Inflammatory macrophage treated with lipopolysaccharide for 4 hours (primary cell): ENCODE measurements at places on chromosomes 13 and 19.

- DNase-seq = no peak
Measured at GRCh38 chr19:39737351-39737750, 478 bp downstream of the CLC start.

- no peak for DNase-seq
Measured at GRCh38 chr19:3481241-3482090, 1.1 kb upstream of the SMIM24 start.

- no peak for DNase-seq
Measured at GRCh38 chr13:26660766-26661165, 99.8 kb downstream of the GPR12 start.

- no peak for DNase-seq
Measured at GRCh38 chr13:20426766-20427448, 98.8 kb downstream of the CRYL1 start.

DNA sequence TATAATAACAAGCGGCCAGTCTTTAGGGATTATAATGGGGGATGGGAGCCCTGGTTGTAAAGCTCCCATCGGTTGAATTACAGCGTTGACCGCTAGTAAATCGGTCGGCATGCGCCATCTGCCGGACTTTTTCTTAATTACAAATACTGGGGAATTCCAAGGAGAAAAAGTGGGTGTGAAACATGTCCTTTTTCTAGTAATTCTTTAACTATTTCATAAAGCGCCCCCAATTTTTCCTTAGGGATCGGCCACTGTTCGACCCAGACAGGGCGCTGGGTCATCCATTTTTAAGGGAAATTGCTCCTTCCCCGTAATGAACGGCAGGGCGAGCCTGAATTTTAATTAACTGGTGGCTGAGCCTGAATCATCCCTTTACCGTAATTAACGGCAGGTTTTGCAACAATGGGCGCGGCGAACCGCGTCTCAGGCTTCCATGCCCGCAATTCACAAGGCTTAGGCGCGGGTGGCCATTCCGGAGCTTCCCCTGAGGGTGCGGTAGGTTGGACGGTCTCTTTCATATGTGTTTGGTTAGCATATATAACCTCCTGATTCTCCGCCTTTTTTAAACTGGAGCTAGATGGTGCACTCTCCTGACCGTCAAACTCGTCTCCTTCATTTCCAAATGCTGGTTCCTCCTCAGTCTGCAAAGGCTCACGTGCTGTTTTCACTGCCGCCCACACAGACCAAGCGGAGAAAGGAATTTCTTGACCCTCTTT is 30.2 kb upstream of the EVI5L start:
- DNase-seq = peak; percentile 82

- no peak for DNase-seq
Measured at GRCh38 chr13:35789335-35790165, 313.1 kb upstream of the MAB21L1 start.

GRCh38 chr13:20069956-20070355 is 90.9 kb downstream of the GJA3 start:
- peak; percentile 13 for DNase-seq

DNA sequence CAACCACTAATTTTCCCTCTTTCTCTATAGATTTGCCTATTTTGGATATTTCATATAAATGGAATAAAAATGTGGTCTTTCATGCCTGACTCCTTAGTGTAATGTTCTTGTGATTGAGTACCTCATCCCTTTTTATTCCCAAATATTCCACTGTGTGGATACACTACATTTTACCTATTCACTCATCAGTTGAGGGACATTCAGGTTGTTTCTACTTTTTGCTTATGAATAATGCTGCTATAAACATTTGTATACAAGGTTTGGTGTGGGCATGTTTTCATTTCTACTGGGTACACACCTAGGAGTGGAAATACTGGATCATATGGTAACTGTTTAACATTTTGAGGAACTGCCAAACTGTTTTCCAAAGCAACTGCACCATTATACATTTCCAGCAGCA is 5.1 kb upstream of the WBP4 start:
- DNase-seq = no peak

DNA sequence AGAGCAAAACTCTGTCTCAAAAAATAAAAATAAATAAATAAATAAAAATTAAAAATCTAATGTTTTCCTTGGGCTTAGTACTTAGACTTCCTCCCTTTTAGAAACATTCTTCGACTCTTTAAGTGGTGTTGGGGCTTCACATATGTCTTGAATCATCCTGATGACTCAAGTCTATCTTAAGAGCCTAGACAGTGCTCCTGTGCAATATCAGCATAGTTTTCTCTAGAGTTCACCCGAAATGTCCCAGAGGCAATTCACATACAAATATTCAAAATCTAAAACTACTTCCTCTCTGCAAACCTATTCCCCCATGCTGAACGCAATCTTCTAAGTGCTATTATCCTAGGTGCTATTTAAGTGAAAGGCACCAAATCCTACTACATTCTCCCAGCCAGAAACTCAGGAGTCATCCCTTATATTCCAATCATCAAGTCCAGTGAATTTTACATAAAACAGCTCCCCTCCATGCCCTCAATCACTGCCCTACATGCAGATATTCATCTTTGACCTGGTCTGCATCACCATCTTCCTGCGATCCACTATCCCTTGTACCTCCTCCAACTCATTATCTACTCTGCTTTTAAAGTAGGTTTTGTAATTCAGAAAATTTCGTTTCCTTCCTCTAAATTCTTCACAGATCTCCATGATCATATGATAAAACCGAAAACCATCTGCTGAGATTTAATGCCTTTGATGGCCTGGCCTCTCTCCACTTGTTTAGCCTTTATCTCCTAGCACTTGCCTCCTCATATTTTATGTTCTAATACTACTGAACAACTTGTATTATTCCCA is 102.7 kb downstream of the ELF1 start:
- DNase-seq = no peak

DNA sequence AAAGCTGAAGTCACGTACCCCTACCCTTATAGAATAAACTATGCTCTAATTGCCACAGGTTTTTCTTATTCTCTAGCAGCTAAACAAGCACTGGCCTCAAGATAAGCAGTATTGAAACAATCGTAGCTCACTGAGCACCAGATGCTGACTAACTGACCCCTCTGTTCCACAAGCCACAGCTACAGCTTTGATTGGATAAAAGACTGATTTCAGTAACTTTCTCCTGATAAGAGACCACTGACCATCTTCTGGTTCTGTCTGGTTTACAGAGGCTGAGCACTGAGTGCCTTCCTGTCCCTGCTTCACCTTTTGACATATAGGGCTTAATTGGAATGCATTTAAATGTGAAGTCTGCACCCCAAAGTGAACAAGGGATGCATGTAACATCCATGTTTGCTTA is 8.4 kb upstream of the RAP2A start:
- DNase-seq = no peak

GRCh38 chr19:50896591-50897190 is 14.5 kb downstream of the KLK4 start:
- DNase-seq = peak; percentile 80

GRCh38 chr19:51647318-51647717 is 693 bp upstream of the SIGLEC14 start:
- no peak for DNase-seq

- no peak for DNase-seq
Measured at GRCh38 chr13:32796754-32797153, 210.5 kb downstream of the PDS5B start.

GRCh38 chr13:71864094-71864985 is 2.7 kb downstream of the DACH1 start:
- DNase-seq = peak; percentile 19

GRCh38 chr19:1136201-1136600 is 32.4 kb downstream of the GPX4 start:
- DNase-seq = no peak

GRCh38 chr19:53308339-53308811 is 25.2 kb upstream of the ZNF845 start:
- peak; percentile 4 for DNase-seq

DNA sequence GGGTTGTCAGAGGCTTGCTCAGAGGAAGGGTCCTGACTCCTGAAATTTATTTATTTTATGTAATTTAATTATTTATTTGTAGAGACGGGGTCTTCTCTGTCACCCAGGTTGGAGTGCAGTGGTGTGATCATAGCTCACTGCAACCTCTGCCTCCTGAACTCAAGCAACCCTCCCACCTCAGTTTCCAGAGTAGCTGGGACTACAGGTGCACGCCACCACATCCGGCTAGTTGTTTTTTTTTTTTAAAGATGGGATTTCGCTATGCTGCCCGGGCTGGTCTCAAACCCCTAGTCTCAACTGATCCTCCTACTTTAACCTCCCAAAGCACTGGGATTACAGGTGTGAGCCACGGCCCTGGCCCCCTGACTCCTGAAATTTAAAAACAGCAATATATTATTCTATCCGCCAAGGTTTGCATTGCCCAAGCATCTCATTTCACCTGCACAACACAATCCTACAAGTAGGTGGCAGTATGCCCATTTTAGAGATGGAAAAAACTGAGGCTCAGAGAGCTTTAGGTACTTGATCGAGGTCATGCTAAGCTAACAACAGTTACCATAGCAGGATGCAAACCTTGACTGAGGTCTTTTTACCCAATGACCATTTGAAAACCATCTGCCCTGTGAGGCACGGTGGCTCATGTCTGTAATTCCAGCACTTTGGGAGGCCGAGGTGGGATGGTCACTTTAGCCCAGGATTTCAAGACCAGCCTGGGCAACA is 18.1 kb downstream of the ARHGEF18 start:
- DNase-seq = peak; percentile 46

GRCh38 chr13:28636069-28636468 is 22.9 kb upstream of the POMP start:
- no peak for DNase-seq

DNA sequence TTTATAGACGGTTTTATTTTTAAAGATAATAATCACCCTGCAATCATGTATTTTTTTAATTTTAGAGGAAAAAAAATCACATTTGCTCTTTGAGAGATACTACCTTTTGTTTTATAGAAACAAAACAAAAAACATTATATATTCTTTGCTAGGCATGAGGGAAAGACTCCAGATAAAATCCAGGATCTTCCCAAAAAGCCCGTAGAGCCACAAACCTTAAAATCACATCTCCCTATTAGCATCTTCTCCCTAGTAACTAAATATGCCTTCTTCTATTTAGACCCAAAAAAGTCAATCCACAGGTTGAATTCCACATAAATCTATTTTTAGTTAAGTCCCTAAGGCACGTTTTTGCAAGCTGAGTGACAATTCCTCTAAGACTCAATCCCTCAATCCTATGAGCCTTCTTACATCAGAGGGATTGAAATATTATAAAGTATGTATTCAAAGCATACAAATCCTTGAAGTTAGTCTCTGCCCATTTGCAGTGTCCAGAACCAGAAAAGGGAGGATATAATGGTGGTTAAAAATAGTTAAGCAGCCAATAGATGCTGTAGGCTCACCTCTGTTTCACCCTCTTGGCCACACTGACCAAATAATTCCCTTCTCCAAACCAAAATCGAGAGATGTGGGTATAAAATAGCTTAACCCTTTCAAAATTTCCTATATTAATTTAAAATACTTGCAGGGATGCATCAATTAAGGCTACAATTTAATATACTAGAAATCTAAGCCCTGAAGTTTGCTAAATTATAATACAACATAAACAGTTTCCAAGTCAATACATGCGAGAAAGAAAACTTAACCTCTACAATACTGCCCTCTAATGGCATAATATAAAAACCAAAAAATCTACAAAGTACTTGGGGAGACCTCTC is 64.0 kb downstream of the SERP2 start:
- DNase-seq = peak; percentile 67

GRCh38 chr19:9865732-9866501 is 30.8 kb downstream of the PIN1 start:
- no peak for DNase-seq

DNA sequence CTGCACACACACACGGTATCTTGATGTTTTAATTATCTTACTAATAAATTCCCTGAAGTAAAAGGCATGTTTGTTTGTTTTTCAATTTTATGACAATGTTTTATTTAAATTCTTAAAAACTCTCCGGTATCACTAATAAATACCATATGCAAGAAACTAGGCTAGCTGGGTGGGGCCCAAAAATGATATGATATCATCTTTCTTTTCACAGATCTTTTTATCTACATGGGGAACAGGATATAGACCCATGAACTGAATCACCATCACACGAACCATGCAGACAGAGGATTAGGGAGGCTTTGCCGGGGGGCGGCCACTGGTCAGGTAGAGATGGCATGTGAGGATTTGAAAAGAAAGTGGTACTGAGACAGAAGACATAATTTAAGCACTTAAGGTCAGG is 266.4 kb downstream of the ENOX1 start:
- DNase-seq = no peak

- no peak for DNase-seq
Measured at GRCh38 chr19:54850930-54851329, 687 bp downstream of the KIR3DL2 start.

GRCh38 chr19:17294051-17294891 is 9.0 kb downstream of the ABHD8 start:
- DNase-seq = peak; percentile 30

- no peak for DNase-seq
Measured at GRCh38 chr13:33684874-33685273, 133.1 kb upstream of the RFC3 start.

DNA sequence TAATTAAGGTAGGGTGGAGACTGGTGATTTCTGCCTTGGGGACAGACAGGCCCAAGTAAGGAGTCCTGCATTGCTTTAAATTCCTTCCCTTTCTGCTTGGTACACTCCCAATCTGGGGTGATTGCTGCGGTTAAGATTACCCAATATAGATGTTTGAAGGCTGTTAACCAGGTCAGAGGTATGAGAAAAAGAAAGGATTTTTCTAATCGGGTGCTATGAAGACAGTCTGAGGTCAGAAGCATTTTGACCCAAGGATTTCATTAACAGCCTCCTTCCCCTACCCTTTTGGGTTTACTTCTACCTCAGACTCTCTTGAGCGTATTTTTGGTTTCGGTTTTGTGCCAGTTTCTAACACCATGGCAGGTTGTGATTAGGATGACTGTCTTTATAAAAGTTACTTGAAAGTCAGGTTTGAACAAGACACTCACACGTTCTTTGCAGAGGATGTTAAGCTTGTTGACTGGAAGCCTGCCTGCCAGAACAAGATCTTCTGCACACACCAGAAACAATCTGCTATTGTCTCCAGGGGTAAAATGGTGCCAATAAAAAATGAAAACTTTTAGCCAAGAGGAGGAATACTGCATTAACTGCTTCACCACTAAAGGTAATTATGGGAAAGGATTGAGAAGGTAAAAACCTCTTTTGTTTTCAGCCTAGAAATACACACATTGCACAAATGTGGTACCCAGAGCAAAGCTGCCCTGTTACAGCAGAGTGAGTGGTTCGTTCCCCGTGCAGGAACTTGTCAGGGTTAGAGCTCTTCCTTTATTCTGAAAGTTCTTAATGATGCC is 108.8 kb downstream of the NDFIP2 start:
- no peak for DNase-seq

DNA sequence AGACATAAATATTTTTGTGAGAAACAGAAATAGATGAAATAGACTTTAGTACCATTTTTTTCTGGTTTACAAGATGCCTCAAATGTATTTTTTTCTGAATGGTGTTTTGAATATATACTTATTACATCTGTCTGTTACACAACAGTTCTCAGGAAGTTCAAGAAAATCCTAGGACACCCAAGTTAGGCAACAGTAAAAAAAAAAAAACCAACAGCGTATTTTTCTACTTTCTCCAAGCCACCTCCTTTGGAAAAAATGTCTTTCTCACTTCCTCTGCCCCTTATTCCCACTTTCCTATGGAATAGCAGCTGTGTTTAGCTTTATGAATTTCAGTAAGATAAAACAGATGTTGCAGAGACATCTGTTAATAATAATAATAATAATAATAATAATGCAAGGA is 489.6 kb upstream of the KLF12 start:
- no peak for DNase-seq

GRCh38 chr19:31882709-31883108 is 462.7 kb upstream of the ZNF507 start:
- DNase-seq = no peak

GRCh38 chr13:50203256-50203941 is 188.2 kb downstream of the KCNRG start:
- DNase-seq = peak; percentile 80

GRCh38 chr19:2867025-2867991 is at the start of gene ZNF556:
Gene ZNF556, plus strand, starts transcription at chr19:2867335. Its CDS starts 87 bp downstream, at chr19:2867422.
- no peak for DNase-seq
